ENCODE measurements at places on chromosomes 4 and X.

GRCh38 chr4:181688872-181689271, 554.3 kb upstream of the TENM3 start:
- no peaks in the 10 kb centered on the region for H3K36me3 ChIP-seq
- no peak overlapping the region for H3K4me3 ChIP-seq
- no peak for DNase-seq
- no peaks in the 10 kb centered on the region for H3K27me3 ChIP-seq
- H3K4me1 ChIP-seq = no peaks in the 10 kb centered on the region

GRCh38 chr4:40322811-40323210, 12.3 kb upstream of the CHRNA9 start:
- H3K4me1 ChIP-seq = peaks cover 2% of the 10 kb centered on the region
- DNase-seq = no peak
- H3K27ac ChIP-seq = no peak overlapping the region
- H3K36me3 ChIP-seq = no peaks in the 10 kb centered on the region

- no peaks in the 10 kb centered on the region for H3K27me3 ChIP-seq
- no peak overlapping the region for H3K27ac ChIP-seq
- H3K4me3 ChIP-seq = no peak overlapping the region
These were observed 1.3 kb upstream of the SLC25A4 start for GRCh38 chr4:185141777-185142176.

DNA sequence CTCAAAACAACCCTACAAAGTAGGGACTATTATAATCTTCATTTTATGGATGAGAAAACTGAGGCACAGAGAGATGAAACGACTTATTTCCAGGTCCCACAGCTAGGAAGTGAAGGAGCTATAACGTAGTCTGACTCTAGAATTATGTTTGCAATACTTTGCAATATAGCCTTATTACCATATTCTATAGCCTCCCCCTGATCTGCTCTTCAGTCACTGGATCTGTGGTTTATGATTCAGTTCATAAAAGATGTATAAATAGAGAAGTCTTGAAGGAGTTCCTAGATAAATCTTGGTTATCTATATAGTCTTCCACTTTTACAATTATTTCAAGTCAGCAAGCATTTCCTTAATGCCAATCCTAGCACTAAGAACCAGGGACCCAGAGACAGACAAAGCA, 57.5 kb downstream of the OPHN1 start:
- H3K4me3 ChIP-seq = no peak overlapping the region
- DNase-seq = no peak
- no peaks in the 10 kb centered on the region for H3K4me1 ChIP-seq

DNA sequence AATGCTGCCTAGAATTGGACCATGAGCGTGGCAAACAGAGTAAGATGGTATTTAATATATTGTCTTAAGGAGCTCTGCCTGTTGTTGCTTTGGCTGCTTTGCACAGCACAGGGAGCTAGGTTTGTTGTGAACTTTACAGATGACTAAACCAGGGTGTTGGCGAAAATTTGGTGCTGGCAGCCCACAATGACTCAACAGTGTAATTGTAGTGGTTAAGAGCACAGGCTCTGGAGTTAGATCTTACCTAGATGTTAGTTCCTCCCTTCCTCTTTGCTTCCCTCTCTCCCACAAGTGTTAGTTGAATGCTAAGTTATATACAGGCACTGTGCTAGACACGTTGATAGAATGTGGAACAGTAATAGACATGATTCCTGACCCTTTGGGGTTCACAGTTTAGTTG, 128.9 kb upstream of the TRPC5 start:
- no peak for DNase-seq
- no peaks in the 10 kb centered on the region for H3K27me3 ChIP-seq
- no peak overlapping the region for H3K27ac ChIP-seq
- H3K36me3 ChIP-seq = no peaks in the 10 kb centered on the region
- H3K4me1 ChIP-seq = no peaks in the 10 kb centered on the region

DNA sequence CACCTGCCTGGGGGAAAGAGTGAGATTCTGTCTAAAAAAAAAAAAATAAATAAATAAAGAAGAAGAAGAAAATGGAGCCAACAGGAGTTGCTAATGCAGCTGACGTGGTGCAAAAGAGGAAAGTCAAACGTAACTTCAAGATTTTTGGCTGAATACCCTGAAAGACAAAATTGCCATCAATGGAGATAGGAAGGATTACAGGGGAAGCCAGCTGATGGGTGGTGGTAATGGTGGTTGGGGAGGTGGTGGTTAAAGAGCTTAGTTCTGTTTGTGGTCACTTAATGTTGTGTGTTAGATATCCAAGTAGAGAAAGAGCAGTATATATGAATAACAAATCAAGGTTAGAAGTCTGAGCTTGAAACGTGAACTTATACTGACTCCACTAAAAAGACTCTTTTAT, 225.4 kb downstream of the ARHGAP24 start:
- no peak for DNase-seq
- no peaks in the 10 kb centered on the region for H3K27me3 ChIP-seq
- H3K27ac ChIP-seq = peak overlapping the region; percentile 96
- H3K4me3 ChIP-seq = no peak overlapping the region
- peaks cover 27% of the 10 kb centered on the region for H3K36me3 ChIP-seq

- no peaks in the 10 kb centered on the region for H3K4me1 ChIP-seq
- no peak overlapping the region for H3K27ac ChIP-seq
- peaks cover 4% of the 10 kb centered on the region for H3K27me3 ChIP-seq
- no peak overlapping the region for H3K4me3 ChIP-seq
These were observed 87.0 kb upstream of the SCOC start for GRCh38 chr4:140286456-140286855.

GRCh38 chr4:123889507-123889906, 492.9 kb downstream of the SPRY1 start:
- H3K4me1 ChIP-seq = no peaks in the 10 kb centered on the region
- no peak for DNase-seq
- no peaks in the 10 kb centered on the region for H3K27me3 ChIP-seq
- H3K27ac ChIP-seq = no peak overlapping the region
- H3K36me3 ChIP-seq = no peaks in the 10 kb centered on the region

- H3K27me3 ChIP-seq = no peaks in the 10 kb centered on the region
- H3K4me3 ChIP-seq = no peak overlapping the region
- H3K27ac ChIP-seq = no peak overlapping the region
- no peak for DNase-seq
- H3K36me3 ChIP-seq = peaks cover 2% of the 10 kb centered on the region
These were observed 67.2 kb upstream of the C1GALT1C1 start for GRCh38 chrX:120697053-120697452.

DNA sequence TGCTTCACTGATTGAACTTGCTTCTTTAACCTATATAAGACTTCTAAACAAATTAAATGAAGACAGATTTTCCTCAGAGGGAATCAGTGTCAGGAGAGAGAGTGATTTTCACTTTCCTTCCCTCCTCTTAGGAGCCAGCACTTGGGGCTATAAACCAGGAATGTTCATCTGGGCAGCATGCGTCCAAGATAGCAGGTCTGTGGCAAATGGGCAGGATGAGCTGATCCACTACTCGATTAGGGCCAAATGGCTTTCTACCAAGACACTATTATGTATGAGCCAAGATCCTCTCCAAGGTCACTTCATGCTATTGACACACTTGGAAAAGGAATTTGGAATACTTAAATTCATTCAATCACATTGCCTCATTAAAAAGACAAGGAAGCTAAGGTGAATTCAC, 203.9 kb upstream of the GRID2 start:
- H3K27ac ChIP-seq = no peak overlapping the region
- H3K36me3 ChIP-seq = no peaks in the 10 kb centered on the region
- no peak for DNase-seq

GRCh38 chrX:150573702-150574101, 5.3 kb downstream of the MTM1 start:
- H3K4me3 ChIP-seq = peak overlapping the region; percentile 39
- H3K27me3 ChIP-seq = no peaks in the 10 kb centered on the region
- H3K36me3 ChIP-seq = no peaks in the 10 kb centered on the region
- H3K27ac ChIP-seq = peak overlapping the region; percentile 85
- H3K4me1 ChIP-seq = peaks cover 41% of the 10 kb centered on the region

DNA sequence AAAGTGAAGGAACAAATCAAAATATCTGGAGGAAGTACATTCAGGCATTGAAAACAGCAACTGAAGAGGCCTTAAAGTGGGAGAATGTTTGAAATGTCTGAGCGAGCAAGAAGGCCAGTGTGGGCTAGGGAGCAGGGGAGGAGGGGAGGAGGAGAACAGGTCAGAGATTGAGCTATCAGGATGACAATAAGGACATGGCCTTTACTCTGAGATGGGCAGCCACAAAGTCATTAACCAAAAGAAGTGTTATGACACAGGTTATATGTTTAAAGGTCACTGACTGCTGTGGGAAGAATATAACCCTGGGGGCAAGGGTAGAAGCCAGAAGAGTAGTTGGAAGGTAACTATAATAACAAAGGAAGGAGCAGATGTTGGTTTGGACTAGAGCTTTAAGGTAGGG, 315.4 kb downstream of the INPP4B start:
- no peaks in the 10 kb centered on the region for H3K36me3 ChIP-seq
- no peaks in the 10 kb centered on the region for H3K4me1 ChIP-seq
- H3K27me3 ChIP-seq = no peaks in the 10 kb centered on the region
- no peak overlapping the region for H3K4me3 ChIP-seq

- no peak overlapping the region for H3K27ac ChIP-seq
- no peaks in the 10 kb centered on the region for H3K36me3 ChIP-seq
- H3K4me3 ChIP-seq = no peak overlapping the region
- no peak for DNase-seq
- H3K27me3 ChIP-seq = peaks cover 2% of the 10 kb centered on the region
- H3K4me1 ChIP-seq = no peaks in the 10 kb centered on the region
These were observed 212.7 kb upstream of the BCOR start for GRCh38 chrX:40310447-40310846.

DNA sequence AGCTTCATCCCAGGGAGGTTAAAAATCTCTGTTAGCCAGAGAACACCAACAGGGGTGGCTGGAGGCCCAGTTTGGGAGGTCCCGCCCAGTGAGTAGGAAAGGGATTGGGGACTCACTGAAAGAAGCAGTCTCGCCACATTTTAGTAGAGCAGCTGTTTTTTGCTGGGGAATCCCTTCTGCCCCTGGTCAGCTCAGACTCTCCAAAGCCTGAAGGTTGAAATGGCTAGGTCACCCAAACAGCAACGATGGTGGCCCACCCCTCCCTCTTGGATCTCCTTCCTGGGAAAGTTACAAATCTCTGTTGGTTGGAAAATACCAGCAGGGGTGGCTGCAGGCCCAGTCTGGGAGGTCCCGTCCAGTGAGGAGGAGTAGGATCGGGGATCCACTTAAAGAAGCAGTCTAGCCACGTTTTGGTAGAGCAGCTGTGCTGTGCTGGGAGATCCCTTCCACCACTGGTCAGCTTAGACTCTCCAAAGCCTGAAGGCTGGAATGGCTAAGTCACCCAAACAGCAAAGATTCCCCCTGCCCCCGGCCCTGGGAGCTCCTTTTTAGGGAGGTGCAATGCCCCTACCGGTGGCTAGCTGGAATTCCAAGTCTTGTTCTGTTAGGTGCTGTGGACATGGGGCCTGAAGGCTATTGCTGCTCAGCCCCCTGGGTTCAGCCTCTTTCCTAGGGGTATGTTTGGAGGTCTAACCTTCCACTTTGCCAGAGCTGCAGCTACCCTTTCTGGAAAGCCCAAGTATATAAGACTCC, 40.0 kb upstream of the TEX13A start:
- no peak overlapping the region for H3K27ac ChIP-seq
- H3K36me3 ChIP-seq = no peaks in the 10 kb centered on the region
- no peak overlapping the region for H3K4me3 ChIP-seq
- no peaks in the 10 kb centered on the region for H3K27me3 ChIP-seq
- H3K4me1 ChIP-seq = no peaks in the 10 kb centered on the region

GRCh38 chrX:48802905-48803200, 986 bp downstream of the HDAC6 start:
- DNase-seq = no peak
- peaks cover 12% of the 10 kb centered on the region for H3K36me3 ChIP-seq
- no peak overlapping the region for H3K27ac ChIP-seq
- H3K4me3 ChIP-seq = peak overlapping the region; percentile 96

GRCh38 chr4:81424816-81425755, 46.6 kb downstream of the RASGEF1B start:
- H3K27me3 ChIP-seq = no peaks in the 10 kb centered on the region
- no peak overlapping the region for H3K4me3 ChIP-seq
- H3K4me1 ChIP-seq = peaks cover 14% of the 10 kb centered on the region
- DNase-seq = no peak
- peaks cover 21% of the 10 kb centered on the region for H3K36me3 ChIP-seq
- peak overlapping the region; percentile 93 for H3K27ac ChIP-seq

DNA sequence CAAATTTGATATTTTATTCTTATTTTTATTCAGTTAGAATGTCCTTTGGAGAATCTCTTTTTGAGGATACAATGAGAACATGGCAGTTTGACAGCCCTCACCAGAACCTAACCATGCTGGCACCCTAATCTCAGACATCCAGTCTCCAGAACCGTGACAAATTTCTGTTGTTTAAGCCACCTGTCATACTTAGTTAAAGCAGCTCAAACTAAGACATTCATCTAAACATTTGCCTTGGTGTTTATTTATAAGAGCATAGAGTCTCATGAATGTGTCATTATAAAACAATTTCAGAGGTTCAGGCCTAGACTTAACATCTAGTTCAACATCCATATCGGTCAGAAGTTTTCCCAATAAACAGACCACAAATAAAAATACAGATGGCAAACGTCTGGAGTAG, 125.1 kb upstream of the FUNDC1 start:
- DNase-seq = no peak
- no peaks in the 10 kb centered on the region for H3K4me1 ChIP-seq
- H3K27ac ChIP-seq = no peak overlapping the region

DNA sequence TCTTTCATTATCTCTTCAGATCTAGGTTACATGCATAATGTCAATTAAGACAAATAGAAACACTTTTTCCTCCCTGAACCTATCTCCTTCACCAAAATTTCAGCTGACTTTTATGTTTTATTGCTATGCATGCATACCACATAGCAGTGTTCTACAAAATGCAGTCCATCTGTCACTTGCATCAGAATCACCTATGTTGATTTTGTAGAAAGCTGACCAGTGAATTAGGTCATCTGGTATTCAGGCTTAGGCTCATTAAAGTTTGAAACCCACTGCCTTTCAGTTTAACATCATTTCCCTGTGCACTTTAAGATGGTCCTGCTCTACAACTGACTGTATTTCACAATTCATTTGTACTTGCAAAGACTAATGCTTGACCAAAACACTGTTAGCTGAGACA, 277.9 kb downstream of the CFAP299 start:
- H3K4me3 ChIP-seq = no peak overlapping the region
- H3K36me3 ChIP-seq = no peaks in the 10 kb centered on the region
- H3K4me1 ChIP-seq = peaks cover 25% of the 10 kb centered on the region
- peaks cover 1% of the 10 kb centered on the region for H3K27me3 ChIP-seq
- no peak overlapping the region for H3K27ac ChIP-seq

- H3K36me3 ChIP-seq = no peaks in the 10 kb centered on the region
- H3K4me1 ChIP-seq = no peaks in the 10 kb centered on the region
- no peak for DNase-seq
- no peak overlapping the region for H3K27ac ChIP-seq
- H3K4me3 ChIP-seq = no peak overlapping the region
These were observed 148.7 kb upstream of the NAP1L5 start for GRCh38 chr4:88846206-88846790.

GRCh38 chr4:156173937-156174336, 220.3 kb upstream of the CTSO start:
- H3K4me1 ChIP-seq = no peaks in the 10 kb centered on the region
- H3K36me3 ChIP-seq = no peaks in the 10 kb centered on the region
- no peaks in the 10 kb centered on the region for H3K27me3 ChIP-seq
- no peak for DNase-seq
